ENCODE measurements at places on chromosomes 3 and 15. TPM values are rescaled to one million over a fixed set of nuclear protein-coding genes. Genes with fewer than 3 reads are reported as not detected.

GRCh38 chr15:67307889-67308597 lies 53.5 kb downstream of the IQCH start:
- no peak for DNase-seq

GRCh38 chr3:31762888-31763351 lies 218.1 kb downstream of the OSBPL10 start:
- no peak for DNase-seq

- no peak for DNase-seq
These were observed 162.4 kb upstream of the LRRN1 start for GRCh38 chr3:3636815-3637214.

GRCh38 chr3:125213946-125214542 lies 1.5 kb upstream of the SLC12A8 start:
- DNase-seq: no peak

DNA sequence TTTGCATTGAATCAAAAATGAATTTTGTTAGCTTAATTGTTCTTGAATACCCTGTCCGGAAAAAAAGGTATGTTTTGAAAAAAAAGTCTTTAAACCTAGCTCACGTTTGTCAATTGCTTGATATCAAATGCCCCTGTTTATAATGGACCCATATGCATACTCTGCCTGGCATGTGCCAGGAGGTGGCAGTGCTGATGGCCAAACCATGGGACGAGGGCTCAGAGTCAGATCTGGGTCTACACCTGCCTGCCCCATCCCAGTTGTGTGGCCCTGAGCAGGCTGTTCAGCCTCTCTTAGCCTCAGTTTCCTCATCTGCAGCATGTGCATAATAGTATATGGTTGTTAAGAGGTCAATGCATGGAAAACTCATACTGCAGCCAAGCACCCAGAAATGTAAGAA lies 38.8 kb downstream of the PRKCD start:
- no peak for DNase-seq

GRCh38 chr15:100879464-100880138 lies at the start of gene ALDH1A3:
TSS of gene ALDH1A3 (plus strand) at chr15:100879831. CDS start at chr15:100879908, 77 bp downstream.
- no peak for DNase-seq

GRCh38 chr3:34107669-34108068 lies 309.2 kb downstream of the PDCD6IP start:
- DNase-seq: no peak

DNA sequence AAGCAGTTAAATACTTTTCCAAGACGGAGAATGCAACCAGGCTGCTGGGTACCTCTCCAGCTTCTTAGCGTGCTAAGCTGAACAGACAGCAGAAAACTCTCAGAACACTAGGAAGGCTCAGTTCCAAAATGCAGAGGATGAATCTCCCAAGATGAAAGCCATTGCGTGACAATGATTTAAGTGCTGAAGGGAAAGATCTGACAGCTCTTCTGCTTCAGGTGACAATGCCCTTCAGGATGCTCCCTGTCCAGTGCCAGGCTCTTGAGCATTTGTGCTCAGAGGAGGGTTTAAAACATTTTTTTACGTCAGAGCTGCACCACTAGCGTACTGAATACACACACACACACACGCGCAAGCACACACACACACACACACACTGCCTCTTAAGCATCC lies 26.3 kb downstream of the ARHGEF3 start:
- DNase-seq: no peak

- no peak for DNase-seq
These were observed 20.8 kb downstream of the ATP13A3 start for GRCh38 chr3:194465920-194466570.

DNA sequence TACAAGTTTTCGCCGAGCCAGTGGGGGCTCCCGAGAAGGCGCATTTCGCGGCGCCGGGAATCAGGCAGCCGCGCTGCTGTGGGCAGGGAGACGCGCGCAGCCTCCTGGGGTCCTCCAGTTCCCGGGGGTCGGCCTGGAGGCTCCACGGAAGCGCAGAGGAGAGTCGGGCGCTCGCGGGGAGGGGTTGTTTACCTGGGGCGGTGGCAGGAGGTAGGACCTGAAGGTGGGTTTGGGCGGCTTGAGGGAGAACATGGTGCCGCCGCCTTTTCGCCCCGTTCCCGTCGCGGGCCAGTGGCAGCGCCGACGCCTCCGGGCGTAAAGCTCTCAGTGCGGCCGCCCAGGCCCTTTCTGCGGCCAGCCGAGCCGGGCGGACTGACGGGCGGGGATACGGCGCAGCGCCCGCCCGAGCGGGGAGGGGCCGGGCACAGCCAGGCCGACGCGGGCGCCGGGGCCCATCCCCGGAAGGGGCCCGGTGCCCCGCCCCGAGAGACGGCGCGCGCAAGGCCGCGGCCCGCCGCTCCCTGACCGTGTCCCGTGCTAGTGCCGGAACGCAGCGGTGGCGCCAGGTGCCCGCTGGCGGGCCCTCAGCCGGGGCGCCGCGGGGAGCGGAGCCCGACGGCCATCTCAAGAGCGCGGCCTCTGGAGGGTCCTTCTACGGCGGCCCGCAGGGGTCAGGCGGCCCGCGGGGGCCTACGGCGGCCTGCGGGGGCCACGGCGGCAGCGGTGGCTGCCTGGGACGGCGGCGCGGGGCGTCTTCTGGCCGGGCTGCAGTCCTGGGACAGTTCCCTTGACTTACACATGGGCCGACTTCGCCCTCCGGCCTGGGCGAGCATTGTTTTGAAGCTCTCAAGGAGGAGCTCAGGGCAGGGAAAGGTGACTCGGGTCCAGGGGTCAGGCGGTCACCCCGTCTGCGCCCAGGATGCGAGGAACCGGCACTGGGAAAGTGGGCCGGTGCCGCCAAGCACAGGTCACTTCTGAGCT lies at the start of gene MTMR10:
Gene MTMR10 (minus strand): TSS at position 374 of the 981 bp plus-strand sequence. CDS start 122 bp downstream, at position 252.
- no peak for DNase-seq

DNA sequence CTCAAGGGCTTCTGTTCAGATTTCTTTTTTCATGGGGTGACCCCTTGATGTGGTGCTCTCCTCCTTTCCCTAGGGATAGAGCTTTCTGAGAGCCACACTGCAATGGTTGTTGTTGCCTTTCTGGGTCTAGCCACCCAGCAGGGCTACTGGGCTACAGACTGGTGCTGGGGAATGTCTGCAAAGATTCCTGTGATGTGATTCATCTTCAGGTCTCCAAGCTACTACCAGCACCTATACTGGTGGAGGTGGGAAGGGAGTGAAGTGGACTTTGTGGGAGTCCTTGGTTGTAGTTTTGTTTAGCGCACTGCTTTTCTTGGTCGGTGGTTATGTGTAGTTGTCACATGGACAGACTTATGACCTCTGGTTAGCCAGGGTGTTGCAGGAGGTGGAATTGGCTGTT lies 392.3 kb upstream of the CNTN6 start:
- DNase-seq: no peak

DNA sequence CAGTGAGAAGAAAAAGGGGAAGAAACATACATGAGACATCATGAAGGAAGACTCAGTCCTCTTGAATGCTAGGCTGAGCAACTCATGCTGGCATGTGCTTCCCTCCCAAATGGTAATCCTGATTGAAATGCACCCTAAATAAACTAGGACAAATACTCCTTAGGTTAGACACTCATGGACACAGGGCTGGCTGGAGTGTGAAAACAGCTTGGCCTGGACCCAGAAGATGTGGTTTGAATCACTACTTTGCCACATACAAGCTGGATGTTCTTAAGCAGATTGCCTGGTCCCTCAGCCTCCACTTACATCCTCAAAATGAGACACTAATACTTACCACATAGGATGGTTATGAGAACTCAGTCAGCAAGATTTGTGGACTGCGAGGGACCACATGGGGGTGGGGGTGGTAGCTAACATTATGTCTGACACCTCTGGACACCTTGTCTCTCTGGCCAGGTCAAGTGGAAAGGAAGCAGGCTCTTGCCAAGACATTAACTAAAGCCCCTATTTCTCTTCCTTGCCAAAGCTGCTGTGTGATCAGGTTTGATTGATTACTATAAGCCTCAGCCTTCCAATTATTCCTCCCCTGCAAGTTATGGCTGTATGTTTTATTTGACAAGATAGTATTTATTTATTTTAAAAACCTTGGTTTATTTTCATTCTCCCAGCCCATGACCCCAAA lies 138.9 kb upstream of the SLC7A14 start:
- no peak for DNase-seq

DNA sequence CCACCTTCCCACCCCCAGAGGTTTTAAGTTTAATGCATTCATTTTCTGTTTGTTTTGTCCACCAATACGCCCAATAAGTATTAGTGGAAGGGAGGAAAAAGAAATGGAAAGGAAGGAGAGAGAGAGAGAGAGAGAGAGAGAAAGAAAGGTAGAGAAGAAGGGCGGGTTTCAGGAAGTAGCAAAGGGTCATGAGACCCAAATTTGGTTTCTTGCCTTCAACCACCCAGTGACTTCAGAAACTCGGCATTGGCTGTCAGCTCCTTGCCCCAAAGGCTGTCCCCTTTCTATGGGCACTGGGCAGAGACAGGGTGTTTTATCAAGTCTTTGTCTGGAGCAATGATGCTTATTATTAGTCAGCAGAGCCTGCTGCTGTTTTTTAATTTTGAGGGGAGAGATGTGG lies 13.5 kb upstream of the NR1D2 start:
- no peak for DNase-seq

- DNase-seq: no peak
These were observed 18.8 kb upstream of the DGKG start for GRCh38 chr3:186380622-186381380.

DNA sequence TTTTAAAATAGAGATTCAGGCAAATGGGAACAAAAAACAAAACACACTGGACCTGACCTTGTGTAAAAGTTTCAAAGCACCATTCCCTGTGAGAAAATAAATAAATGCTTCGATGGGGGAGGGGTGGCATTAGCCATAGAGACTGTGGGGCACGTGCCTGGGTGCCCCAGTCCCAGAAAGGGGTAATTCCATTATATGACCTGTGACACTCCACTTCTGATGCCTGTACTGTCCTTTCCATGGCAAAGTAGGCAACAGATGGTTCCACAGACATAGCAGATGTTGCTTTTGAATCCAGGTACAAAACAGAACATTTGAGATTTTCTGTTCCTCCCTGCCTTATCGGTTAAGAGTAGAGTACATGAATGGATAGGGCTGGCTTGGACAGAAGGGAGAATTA lies 3.9 kb downstream of the PHLDB2 start:
- no peak for DNase-seq

DNA sequence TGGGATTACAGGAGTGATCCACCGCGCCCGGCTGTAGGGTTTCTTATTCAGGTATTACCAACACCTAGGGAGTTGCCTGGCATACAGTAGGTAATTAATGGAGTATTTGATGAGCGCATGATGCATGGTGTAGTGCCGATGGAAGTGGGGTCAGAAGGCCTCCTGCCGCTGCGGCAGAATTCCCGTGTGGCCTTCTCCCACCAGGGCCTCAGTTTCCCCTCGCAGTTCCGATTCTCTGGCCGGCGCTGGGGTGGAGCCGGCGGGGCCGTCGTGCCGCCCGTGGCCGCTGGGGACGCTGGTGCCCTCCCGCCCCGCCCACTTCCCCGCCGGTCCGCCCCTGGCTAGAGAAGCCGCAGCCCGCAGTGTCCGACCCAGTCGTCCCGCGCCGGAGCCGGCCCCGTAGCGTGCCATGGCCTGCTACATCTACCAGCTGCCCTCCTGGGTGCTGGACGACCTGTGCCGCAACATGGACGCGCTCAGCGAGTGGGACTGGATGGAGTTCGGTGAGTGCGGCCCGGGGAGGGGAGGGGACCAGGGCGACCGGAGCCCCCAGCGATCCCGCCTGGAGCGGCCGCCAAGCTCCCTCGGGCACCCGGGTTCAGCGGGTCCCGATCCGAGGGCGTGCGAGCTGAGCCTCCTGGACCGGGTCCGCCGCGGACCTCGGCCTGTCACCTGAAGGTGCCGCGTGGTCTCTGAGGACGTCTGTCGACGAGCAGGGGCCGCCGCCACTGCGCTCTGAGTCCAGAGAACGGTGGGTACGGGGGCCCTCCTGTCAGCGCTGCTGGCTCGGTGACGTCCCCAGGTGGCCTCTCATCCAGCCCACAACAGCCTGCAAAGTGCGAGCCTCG lies at the start of gene IRAK2:
Gene IRAK2 (plus strand): TSS at position 374 of the 848 bp plus-strand sequence. CDS start 36 bp downstream, at position 410.
- no peak for DNase-seq

HYKK gene
- 4.8 TPM for polyA plus RNA-seq

FAM107A gene
- polyA plus RNA-seq: 152 TPM

NIPA2 gene
- 32.5 TPM for polyA plus RNA-seq

CKMT1A gene
- polyA plus RNA-seq: 2.4 TPM

CDAN1 gene
- polyA plus RNA-seq: 10.4 TPM

FBXW12 gene
- not detected for polyA plus RNA-seq

RHOV gene
- 4.0 TPM for polyA plus RNA-seq

LDHAL6B gene
- not detected for polyA plus RNA-seq

Measured in urinary bladder (tissue), 4 donors.